Activated CD8-positive, alpha-beta memory T cell treated with anti-CD3 and anti-CD28 coated beads, Interleukin-2, amount 10 ng/mL, durations not matched to agents 7 days and 5 days (primary cell): ENCODE measurements at places on chromosomes 3 and 15.

GRCh38 chr15:88799341-88799740 is 3.9 kb upstream of the ACAN start:
- no peak overlapping the region for H3K27ac ChIP-seq
- H3K27me3 ChIP-seq: peaks cover 66% of the 10 kb centered on the region
- H3K36me3 ChIP-seq: no peaks in the 10 kb centered on the region
- peaks cover 4% of the 10 kb centered on the region for H3K4me1 ChIP-seq
- no peak for DNase-seq

- H3K36me3 ChIP-seq: peaks cover 19% of the 10 kb centered on the region
- H3K27ac ChIP-seq: no peak overlapping the region
- peaks cover 7% of the 10 kb centered on the region for H3K4me1 ChIP-seq
- no peaks in the 10 kb centered on the region for H3K27me3 ChIP-seq
Observed at GRCh38 chr15:51770902-51771301, 19.5 kb downstream of the TMOD2 start.

- DNase-seq: no peak
- H3K36me3 ChIP-seq: no peaks in the 10 kb centered on the region
- no peak overlapping the region for H3K27ac ChIP-seq
- H3K4me1 ChIP-seq: no peaks in the 10 kb centered on the region
Observed at GRCh38 chr3:141349711-141350110, 18.6 kb upstream of the ZBTB38 start.

GRCh38 chr3:196332168-196332567 is 6.0 kb downstream of the TM4SF19 start:
- no peaks in the 10 kb centered on the region for H3K36me3 ChIP-seq
- H3K27me3 ChIP-seq: peaks cover 15% of the 10 kb centered on the region
- no peak overlapping the region for H3K4me3 ChIP-seq
- no peak overlapping the region for H3K27ac ChIP-seq

GRCh38 chr3:62109534-62109933 is 263.8 kb downstream of the FEZF2 start:
- no peaks in the 10 kb centered on the region for H3K4me1 ChIP-seq
- no peak for DNase-seq
- H3K27ac ChIP-seq: no peak overlapping the region
- no peaks in the 10 kb centered on the region for H3K36me3 ChIP-seq
- H3K4me3 ChIP-seq: no peak overlapping the region
